Cerebellum (tissue), 4 donors: ENCODE measurements at places on chromosomes 1 and 21. TPM values are rescaled to one million over a fixed set of nuclear protein-coding genes. Genes with fewer than 3 reads are reported as not detected.
A peak's percentile ranks its signal among the peaks of the same experiment; 100 is the strongest.

DNA sequence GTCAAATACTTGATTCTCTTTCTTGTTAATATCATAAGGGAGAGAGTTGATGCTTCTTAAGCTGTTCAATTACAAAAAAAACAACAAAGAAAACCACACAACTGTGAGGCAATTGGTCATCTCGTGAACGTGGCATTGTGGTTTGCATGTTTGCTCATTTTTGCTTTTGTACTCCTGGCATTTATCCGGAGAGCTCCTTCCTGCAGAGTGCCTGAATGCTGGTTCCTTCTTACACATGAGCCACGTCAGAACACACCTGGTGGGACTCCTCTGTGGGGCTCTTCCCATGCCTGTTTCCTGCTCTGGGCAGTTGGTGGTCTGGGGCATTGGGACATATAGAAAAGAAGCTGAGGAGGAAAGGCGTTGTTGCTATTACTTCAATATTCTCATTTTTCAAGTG lies 25.7 kb downstream of the KCNK1 start:
- no peak for DNase-seq

CRNN gene
- not detected for total RNA-seq

GRCh38 chr1:230083053-230083452 lies 16.0 kb downstream of the GALNT2 start:
- no peak for DNase-seq

DNA sequence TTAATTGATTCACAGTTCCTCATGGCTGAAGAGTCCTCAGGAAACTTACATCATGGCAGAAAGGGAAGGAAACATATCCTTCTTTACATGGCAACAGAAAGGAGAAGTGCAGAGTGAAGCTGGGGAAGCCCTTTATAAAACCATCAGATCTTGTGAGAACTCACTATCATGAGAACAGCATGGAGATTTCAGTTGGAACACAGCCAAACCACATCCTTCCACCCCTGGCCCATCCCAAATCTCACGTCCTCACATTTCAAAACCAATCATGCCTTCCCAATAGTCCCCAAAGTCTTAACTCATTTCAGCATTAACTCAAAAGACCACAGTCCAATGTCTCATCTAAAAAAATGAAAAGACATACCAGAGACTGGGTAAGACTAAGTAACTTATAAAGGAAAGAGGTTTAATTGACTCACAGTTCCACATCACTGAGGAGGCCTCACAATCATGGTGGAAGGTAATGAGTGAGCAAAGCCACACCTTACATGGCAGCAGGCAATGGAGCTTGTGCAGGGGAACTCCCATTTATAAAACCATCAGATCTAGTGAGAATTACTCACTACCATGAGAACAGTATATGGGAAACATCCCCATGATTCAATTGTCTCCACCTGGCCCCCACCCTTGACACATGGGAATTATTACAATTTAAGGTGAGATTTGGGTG lies 105.2 kb downstream of the MRPL39 start:
- DNase-seq: no peak

DNASE2B gene
- total RNA-seq: not detected

- DNase-seq: no peak
These were observed 480.2 kb downstream of the COL11A1 start for GRCh38 chr1:102628109-102628613.

GRCh38 chr1:97929874-97930851 lies 9.3 kb upstream of the DPYD start:
- no peak for DNase-seq

SLC5A9 gene
- total RNA-seq: not detected

DNA sequence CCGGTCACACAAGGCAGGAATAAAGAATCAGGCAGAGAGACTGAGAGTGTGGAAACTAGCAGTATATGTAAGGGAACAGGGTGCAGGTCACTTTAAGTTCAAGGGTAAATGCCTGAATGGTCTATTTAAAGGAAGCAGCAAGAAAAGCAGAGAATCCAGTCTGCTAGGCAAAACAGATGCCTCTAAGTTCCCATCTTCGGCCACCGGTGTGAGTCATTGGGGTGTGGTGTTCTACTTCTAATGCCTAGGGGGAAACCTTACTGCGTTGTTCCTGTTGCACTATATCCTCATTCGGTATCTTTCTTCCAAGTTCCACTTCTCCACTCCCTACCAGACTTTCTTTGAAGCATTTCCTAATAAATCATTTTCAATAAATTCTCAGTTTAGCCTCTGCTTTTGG lies 259.9 kb downstream of the HHIPL2 start:
- no peak for DNase-seq

FCRL4 gene
- total RNA-seq: not detected

- DNase-seq: no peak
These were observed 75.0 kb downstream of the PTPN14 start for GRCh38 chr1:214476229-214476985.

- DNase-seq: no peak
These were observed 32.5 kb downstream of the XKR8 start for GRCh38 chr1:27992276-27992675.

GRCh38 chr1:247286134-247286670 lies 30.3 kb downstream of the VN1R5 start:
- DNase-seq: no peak

NGF gene
- total RNA-seq: 1.7 TPM

- peak; percentile 74 for DNase-seq
These were observed 2.1 kb downstream of the DHDDS start for GRCh38 chr1:26434161-26434752.

DNA sequence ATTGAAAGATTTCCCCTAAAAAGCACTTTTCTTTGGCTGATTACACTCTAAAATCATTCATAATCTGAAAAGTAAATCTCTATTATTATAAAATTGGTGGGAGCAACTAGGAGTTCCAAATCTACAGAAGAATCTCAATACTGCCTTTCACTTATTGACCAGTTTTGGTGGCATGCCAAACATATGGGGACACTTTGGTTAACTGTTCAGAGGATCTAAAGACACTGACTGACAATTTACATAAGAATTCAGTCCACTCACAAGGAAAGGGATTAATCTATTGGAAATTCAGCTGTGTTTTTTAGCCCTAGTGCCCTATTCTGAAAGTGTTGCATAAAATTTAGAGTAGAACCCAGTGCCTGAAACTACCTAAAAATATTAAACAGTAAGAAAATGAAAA lies 113.6 kb downstream of the LRRC40 start:
- no peak for DNase-seq

DNA sequence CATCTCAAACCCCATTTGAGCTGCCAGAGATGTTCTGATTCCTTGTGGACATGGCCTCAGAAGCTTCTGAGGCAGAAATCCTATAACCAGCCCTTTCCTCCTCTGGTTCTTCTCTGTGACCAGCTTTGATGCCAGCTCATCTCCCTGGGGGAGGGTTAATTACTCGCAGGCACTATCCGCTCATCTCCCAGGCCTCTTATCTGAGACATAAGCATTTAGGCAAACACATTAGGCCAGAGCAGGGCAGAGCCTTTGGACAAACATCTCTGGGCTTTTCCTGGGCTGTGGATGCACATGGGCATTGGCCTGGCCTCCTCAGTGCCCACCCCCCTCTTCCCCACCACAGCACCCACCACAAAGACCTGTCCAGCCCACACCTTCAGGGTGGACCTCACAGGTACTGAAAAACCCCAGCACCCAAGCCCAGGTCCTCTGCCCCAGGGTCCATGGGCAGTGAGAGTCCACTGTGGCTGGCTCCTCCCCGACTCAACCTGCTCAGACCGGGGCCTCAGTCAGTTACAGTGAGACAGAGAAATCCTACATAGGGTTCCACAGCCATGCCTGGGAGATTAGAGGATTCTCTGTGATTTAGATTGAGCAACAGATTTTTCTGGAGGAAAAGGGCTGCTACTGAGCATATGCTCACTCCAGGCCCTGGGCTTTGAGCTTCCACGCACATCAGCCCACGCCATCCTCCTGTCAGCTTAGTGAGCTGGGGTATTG lies 26.9 kb downstream of the IGSF21 start:
- no peak for DNase-seq

GRCh38 chr1:217540321-217540720 lies 90.6 kb downstream of the GPATCH2 start:
- no peak for DNase-seq

RNU1-3 gene
- total RNA-seq: 40,842 TPM

DNA sequence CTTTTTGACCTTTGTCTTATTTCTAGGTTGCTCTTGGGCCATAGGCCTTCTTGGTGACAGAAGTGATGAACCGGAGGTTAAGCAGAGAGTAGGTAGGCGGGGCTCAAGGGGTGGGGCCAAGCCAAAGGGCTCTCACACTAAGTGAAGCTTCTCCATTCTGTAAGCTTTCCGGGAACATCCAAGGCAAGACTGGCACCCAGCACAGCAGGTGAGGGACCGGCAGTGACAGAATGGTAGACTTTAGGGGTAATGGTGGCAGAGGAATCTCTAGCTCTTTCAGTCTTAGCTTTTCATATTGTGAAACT lies at the start of gene TNFAIP8L2:
Gene TNFAIP8L2 (plus strand): TSS at position 135 of the 305 bp plus-strand sequence. CDS start 2,049 bp downstream, outside the sequence.
- DNase-seq: no peak

GRCh38 chr1:182669266-182669665 lies 15.1 kb downstream of the RGS8 start:
- DNase-seq: no peak
